Smooth muscle cell of the pulmonary artery (primary cell): ENCODE measurements at places on chromosomes 6 and 20. TPM values are rescaled to one million over a fixed set of nuclear protein-coding genes. Genes with fewer than 3 reads are reported as not detected.

The PROKR2 gene
- not detected in 2 replicates for total RNA-seq

The C2 gene
- 1.7 and 4.7 TPM in 2 replicates for total RNA-seq

The ZSCAN23 gene
- 4.7 TPM in 2 replicates for total RNA-seq

The MMP24 gene
- total RNA-seq: 0.98 and 2.0 TPM in 2 replicates

The PRDM13 gene
- 0.07 TPM in 1 of 2 replicates, not detected in the other for total RNA-seq

The HCK gene
- total RNA-seq: not detected in 2 replicates

The ABHD16B gene
- total RNA-seq: not detected in 2 replicates

The ZC2HC1B gene
- not detected in 2 replicates for total RNA-seq

The ETV7 gene
- 0.59 and 0.79 TPM in 2 replicates for total RNA-seq

The VGLL2 gene
- not detected in 2 replicates for total RNA-seq

The GRM1 gene
- 0.07 TPM in 2 replicates for total RNA-seq

The TFEB gene
- 3.5 and 6.5 TPM in 2 replicates for total RNA-seq

The CST4 gene
- total RNA-seq: 0.33 and 0.50 TPM in 2 replicates
